Inflammatory macrophage treated with lipopolysaccharide for 4 hours (primary cell): ENCODE measurements at places on chromosomes 13 and 19.

DNA sequence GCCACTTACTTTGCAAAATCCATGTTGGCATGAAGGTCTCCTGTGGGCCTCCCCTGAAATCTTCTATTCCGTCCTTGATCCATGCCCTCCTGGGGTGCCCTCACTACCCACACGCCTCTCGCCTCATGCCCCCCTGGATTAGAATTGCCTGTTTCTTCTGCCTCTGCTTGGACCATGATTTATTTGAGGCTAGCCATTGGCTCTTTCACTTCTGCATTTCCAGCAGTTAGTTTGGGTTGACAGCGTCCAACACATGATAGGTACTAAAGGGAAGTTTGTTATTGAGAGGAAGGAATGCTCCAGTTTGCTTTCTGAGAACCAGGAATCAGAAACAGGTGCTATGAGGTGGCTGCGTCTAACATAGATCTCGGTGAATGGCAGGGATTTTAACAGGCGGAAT is 30.5 kb upstream of the TPTE2 start:
- peak; percentile 22 for DNase-seq

DNA sequence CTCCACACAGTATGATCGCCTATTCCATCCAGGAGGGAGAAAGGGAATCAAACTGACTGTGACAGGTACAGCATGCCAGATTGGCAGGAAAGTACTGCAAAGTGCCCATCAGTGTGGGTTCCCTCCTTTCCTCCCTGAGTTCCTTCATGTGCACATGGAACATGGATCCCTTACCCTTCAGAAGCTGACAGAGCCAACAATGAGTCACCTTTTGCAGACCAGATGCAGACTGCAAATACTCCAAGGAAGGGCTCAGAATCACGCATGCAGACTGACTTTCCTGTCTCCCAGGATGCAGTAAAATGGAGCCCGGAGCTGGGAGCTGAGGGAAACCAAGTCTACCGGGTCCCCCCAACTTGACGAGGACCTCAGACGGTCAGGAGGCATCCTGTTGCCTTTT is 41.8 kb downstream of the SACS start:
- DNase-seq, result no peak

GRCh38 chr19:16064209-16064889 is 11.9 kb upstream of the TPM4 start:
- no peak for DNase-seq

DNA sequence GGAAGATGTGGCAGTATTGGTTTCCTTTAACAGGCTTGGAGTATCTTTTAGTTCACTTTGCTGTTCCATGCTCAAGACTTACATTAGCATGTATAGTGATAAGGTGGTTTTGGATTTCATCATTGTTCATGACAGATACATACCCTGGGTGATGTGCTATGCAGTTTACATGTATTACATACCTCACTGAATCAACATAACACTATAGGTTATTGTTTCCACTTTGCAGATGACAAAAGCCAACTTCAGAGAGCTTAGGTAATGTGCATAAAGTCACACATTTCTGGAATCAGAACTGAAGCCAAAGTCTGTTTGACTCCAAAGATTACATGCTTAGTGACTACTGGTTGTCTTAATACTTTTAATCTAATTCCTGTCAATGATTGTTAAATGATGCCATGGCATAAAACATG is 7.1 kb downstream of the COMMD6 start:
- DNase-seq, result no peak

GRCh38 chr19:44703336-44704078 is 4.6 kb downstream of the CEACAM16 start:
- no peak for DNase-seq

DNA sequence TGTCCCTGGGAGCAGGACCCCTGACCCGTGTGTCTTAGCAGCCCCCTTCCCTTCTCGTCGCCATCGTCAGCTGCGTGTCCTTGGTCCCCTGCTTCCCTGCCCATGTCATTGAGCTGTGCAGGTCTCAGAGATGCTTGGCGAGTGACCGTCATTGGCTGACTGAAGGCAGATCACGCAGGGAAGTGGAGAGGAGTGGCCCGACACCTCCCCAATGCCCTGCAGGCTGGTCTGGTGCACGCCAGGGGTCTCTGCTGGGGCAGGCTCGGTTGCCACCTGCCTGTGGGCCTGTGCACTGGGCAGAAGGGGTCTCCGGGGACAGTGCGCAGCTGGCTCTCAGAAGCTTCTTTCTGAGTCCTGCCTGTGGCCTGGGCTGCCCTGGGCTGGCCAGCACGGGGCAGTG is 6.2 kb downstream of the GNA11 start:
- DNase-seq, result no peak

DNA sequence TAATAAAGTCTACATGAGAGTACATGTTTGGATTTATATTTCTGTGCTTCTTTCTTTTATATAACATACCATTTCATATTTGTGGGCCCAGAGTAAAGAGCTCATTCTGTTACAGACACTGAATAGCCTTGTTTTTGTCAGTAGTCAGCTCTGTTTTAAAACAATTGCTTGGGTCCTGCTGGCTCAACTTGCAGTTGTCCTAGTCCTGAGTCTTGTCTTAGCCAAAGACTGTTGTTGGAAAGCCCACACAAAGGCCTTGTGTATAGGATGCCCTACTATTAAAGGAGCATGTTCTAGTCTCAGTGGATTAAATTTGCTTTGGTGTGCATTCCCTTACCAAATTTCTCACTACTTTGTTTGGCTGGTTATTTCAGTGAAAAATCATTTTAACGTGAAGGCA is 3.8 kb upstream of the KCNRG start:
- DNase-seq, result no peak

DNA sequence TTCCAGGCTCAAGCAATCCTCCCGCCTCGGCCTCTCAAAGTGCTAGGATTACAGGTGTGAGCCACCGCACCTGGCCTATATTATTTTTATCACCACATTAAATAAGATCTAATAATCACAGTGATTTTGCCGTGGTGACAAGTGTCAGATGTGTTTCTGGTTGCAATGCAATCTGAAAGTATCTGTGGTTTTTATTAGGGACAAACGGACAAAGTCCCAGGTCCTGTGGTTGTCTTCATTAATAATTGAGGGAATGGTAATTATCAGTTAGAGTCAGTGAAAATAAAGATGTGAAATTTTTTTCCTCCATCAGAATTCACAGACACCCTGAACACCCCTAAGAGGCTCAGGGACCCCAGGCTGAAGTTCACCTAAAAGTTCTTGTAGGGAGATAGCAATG is 1.3 kb upstream of the TICAM1 start:
- no peak for DNase-seq

DNA sequence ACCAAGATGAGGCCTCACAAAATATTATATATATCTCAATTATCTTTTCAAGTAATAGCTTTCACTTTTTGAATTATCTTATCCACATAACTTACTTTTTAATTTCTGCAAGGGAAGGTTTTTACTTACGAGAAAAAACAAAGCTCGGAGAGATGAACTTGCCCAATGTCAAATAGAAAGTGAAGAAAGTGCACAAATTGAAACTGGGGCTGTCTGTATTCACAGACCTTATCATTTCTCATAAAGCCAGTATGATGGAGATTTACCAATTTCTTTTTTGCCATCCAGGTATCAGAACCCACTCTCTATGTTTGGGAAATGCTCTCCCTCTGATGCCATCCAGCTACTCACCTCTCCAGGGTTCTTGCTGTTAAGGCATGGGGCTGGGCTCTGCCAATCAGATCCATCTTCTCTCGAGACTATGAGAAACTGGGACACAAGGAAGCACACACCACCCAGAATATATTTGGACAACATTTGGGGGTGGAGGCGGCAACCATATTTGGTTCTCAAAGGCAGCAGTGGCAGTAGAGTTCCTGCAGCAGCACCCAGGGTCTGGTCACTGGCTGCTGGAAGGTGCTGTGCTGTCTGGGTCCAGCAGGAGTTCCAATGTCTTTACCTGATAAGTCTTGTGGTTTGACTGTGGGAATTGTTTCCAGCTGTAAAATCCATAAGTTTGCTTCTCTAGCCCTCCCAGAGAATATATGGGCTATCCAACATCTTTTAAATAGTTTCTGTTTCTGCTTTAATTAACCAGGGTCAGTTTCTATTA is 45.8 kb upstream of the SCEL start:
- DNase-seq, result no peak

GRCh38 chr13:37319031-37319443 is 213.6 kb upstream of the CSNK1A1L start:
- DNase-seq, result no peak

DNA sequence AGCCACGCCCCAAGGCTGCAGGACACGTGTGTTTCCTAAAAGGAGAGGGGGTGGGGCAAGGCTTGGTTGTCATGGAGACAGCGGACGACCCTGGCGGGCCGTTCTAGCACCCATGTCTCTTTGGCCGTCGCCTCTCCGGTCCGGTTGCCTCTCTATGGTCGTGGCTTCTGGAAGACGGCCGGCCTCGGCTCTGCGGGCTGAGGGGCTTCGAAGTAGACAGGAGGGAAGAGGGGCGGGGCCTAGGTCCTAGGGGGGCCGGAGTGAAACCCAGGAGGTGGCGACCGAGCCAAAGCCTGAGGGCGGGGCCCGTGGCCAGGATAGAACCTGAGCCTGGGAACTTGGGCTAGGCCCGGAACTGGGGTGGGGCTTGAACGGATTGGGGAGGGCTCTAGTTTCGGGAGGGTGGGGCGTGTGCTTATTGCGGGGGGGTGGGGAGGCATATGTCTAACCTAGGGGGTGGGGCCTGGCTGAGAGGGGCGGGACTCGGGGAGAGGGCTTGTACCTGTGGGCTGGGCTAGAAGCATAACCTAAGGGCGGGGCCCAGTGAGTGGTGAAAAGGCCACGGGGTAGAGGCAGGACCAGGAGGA is 750 bp upstream of the SLC27A1 start:
- peak; percentile 87 for DNase-seq

- no peak for DNase-seq
These were observed 53.0 kb downstream of the SACS start for GRCh38 chr13:23380534-23380933.

DNA sequence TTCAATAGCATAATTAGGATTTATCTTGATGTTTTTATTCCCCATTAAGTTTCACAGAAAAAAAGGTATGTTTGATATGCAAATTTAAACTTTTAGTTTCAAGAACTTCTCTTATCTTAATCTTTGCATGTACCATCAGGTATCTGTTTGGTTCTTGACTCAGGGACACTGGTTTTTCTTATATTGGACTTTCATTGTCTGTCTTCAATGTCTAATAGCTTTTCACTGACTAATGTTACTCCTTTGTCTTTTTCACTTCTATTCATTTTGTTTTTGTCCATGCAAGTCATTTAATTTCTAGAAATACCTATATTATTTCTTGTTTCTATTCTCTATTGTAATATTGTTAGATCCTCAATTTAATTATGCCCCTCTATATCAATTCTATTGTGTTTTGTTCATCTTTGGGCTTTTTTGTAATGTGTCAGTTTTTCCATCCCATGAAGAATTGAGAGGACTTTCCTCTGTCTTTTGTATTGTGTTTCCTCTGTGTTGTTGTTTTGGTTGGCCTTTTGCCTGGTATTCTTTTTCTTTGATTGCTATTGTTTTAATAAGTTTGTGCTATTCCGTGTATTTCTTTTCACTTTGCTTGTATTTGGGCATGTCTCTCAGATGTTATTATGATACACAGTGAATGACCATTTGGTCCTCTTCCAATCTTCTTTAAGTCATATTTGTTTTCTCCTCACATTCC is 58.3 kb upstream of the ANKRD10 start:
- DNase-seq, result no peak

DNA sequence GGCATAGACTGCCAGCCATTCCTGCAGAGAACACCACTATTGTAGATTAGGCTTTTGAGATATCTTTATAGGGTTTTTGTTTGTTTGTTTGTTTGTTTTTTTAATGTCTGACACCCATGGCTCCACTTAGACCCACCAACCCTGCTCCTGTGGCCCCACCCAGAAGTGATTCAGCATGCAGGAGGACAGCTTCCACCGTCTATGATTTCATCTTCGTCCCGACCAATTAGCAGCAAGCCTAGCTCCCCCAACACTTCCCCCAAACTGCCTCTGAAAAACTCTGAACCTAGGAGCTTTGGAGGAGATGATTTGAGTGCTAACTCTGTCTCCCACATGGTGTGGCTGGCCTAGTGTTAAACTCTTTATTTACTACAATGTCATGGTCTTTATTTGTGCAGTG is 108.3 kb upstream of the RXFP2 start:
- DNase-seq, result peak; percentile 11

- no peak for DNase-seq
These were observed 12.9 kb upstream of the RFXAP start for GRCh38 chr13:36806102-36806501.

DNA sequence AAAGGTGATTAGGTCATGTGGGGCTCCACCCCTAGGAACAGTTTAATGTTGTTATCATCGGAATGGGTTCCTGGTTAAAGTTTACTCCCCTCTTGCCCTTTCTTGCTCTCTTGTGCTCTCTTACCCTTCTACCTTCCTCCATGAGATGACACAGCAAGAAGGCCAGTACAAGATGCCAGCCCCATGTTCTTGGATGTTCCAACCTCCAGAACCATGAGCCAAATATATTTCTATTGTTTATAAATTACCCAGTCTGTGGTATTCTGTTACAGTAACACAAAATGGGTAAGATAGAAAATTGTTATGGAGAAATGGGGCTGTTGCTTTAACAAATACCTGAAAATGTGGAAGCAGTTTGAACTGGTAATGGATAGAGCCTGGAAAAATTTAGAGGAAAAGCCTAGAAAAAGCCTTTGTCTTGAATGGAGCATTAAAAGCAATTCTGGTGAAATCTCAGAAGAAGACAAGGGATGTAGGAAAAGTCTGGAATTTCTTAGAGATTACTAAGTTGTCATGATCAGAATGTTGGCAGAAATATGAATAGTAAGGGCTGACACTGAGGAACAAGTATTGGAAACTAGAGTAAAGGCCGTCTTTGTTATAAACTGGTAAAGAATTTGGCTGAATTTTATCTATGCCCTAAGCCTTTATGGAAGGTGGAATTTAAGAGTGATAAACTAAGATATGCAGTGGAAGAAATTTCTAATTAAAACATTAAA is 53.5 kb upstream of the TSC22D1 start:
- no peak for DNase-seq

DNA sequence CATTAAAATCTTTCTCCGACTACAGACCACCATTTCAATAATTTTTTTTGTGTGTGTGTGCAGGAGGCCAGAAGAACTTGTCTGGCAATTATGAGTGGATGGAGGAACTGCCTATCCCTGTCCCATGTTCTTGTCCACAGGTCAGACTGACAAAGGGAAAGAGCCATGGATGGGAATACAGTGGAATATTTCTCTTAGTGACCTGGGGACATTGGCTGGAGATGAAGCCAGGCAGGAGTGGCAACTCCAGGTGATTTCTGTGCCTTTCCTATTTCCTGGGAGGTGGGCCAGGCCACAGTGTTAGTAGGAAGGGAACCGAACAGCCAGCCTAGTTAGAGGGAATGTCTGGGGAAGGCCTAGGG is 3.7 kb downstream of the PSG9 start:
- DNase-seq, result no peak

- DNase-seq, result no peak
These were observed 11.1 kb downstream of the CCDC61 start for GRCh38 chr19:46006411-46006810.

- peak; percentile 81 for DNase-seq
These were observed 7.6 kb downstream of the EGLN2 start for GRCh38 chr19:40806423-40807146.
